ENCODE measurements at places on chromosomes 16 and 17. TPM values are rescaled to one million over a fixed set of nuclear protein-coding genes. Genes with fewer than 3 reads are reported as not detected.

DNA sequence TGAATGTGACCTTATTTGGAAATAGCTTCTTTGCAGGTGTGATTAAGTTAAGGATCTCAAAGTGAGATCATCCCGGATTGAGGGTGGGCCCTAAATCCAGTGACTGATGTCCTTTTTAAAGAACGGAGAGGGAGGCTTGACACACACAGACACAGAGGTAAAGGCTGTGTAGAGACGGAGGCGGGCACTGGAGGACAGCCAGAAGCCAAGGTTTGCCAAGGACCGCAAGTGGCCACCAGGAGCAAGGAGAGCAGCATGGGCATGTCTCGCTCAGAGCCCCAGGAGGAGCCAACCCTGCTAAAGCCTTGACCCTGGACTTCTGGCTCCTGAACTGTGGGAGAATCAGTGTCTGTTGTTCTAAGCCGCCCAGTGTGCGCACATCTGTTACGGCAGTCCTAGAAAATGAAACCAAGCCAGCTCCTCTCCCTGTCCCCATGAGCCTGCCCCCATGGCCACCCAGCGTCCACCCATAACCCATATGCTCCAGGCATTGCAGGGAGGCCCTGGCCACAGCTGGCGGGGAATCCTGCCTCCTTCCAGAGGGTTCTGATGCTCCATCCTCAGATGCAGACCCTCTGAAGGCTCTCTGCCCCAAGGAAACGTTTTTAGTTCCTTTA is 15.2 kb downstream of the CNGB1 start:
- DNase-seq: peak; percentile 70

KRTAP4-5 gene
- not detected for total RNA-seq

SYCE1L gene
- total RNA-seq: 3.6 TPM

PLA2G10 gene
- total RNA-seq: not detected

DNA sequence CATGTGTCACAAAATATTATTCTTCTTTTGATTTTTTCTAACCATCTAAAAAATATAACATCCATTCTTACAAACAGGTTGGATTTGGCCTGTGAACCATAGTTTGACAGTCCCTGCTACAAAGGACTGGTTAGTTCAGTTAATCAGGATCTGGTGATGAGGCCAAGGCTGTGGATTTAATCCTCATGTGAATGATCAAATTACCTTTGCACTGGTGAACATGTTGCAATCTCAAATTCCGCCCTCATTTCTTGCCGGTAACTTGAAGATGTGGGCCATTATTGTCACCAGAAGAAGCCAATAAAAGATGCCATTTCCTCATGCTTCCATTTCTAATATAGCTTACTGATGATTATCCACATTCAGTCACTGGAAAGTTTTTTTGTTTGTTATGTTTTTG is 35.3 kb upstream of the YPEL2 start:
- DNase-seq: no peak

ZG16 gene
- not detected for total RNA-seq

ST6GALNAC1 gene
- 1.3 TPM for total RNA-seq

DNA sequence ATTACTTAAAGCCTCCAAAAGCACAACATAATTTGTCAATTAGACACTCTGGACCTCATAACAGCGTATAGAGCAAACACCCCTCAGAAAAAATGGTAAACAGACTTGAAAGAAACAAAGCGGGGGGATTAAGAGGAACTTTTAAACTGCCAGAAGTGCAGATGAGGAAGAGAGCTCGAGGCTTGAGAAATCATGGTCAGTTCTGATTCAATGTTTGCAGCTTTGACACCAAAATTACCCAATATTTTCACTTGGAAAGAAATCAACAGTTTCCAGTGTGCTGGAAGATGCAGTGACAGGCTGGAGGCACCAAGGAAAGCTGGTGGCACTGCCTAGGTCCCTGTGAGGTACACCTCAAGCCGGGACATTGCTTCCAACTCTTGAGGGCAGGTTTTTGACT is 180.9 kb upstream of the TOX3 start:
- DNase-seq: no peak

DNA sequence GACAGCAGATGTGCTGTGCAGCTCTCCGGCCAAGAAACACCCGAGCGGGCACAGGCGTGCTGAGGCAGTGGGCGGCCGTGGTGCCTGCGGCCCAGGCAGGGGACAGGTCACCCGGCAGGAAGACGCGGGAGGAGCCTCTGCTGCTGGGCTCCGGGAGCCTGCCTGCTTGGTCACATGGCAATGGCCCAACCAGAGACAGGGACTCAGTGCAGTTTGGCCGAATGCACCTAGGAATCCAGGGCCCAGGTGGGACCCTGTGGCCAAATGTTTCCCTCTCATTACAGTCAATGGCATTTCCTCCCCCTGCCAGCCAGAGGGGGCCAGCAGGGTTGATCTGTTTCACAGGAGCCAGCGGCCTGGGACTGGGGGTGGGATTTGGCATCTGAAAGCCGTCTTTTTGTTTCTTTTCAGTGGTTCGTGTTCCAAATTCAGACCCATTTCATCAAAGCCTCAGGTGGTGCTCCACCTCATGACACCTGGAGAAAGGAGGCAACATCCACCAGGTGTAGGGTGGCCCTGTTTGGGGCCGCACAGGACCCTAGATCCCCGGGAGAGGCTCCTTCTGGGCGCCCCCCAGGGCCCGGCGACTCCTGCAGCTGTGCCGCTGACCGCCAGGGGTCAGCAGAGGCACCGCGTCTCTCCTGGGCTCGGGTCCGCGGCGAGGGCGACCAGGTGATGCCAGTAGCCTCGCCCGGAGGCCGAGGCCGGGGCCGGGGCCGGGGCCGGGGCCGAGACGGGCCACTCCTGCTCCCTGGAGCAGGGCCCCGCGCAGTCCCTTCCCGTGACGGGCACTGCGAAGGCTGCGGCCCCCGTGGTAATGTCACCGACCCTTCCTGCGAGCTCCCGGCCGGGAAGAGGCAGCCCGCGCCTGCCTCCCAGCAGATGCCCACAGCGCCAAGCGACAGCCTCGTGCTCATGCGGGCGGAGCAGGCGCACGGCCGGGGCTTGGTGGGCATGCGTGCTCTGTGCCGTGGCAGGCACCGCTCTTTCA is 118.5 kb downstream of the C16orf78 start:
- DNase-seq: peak; percentile 69

POLR2A gene
- 88.7 TPM for total RNA-seq

- DNase-seq: peak; percentile 80
Observed at GRCh38 chr16:85390511-85391174, 222.5 kb upstream of the GSE1 start.

GRCh38 chr16:750485-750884 is 9.7 kb upstream of the CIAO3 start:
- DNase-seq: no peak

- DNase-seq: no peak
Observed at GRCh38 chr17:74775409-74776043, 619 bp downstream of the NAT9 start.

YBX2 gene
- total RNA-seq: 3.0 TPM

DNA sequence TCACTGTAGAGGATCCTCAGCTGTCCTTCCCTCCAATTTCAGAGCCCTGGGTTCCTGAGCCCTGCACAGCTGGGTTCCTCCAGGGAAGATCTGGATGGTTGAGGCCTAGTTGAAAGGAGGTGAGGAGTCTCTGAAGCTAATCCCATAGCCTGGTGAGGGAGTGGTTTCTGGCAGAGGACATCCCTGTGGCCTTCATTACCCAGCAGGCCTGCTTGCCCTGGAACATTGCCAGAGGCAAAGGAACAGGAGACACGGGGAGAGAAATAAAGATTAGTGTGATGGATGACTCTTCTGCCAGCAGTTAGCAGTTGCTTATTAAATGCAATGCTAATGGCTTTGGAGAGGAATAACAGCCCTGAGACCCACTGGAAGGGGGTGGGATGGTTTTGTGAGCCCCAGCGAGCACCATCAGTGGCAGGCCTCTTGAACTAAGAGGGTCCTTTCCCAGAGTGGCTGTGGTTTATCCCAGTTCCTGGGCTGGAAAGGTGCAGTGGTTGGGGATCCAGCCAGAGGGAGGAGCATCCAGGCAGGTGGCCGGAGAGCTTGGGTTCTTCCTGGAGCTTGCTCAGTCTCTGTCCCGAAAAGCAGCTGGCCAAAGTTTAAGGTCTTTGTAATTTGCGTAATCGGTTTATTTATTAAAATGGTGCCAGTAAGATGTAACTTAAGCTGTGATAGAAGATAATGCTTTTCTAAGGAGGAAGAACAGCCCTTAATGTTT is 209.7 kb downstream of the CCDC182 start:
- DNase-seq: no peak

TMC8 gene
- 8.8 TPM for total RNA-seq

DNA sequence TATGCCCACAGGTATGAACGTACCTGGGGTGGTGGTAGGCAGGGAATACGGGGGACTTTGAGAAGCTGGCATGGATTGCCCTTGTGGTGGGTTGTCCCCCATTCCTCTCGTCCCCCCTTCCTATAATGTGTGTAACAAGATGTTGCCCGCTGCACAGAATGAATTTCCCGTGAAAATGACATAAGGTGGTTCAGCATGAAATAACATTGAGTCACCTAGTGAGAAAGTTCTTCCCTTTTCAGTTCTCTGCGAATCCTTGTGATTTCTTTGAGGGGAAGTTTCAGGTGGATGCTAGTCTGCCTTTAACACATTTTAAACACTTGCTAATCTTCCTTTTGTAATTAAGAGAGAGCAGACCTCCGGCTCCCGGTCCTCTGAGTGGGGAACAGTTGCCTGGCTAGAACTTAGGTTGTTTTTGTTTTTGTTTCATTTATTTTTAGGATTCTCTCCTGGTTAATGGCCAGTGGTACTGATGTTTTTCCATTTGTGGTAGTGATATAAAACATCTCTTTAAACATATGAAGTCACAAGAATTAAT is 58.9 kb downstream of the RAP1GAP2 start:
- DNase-seq: no peak

DNA sequence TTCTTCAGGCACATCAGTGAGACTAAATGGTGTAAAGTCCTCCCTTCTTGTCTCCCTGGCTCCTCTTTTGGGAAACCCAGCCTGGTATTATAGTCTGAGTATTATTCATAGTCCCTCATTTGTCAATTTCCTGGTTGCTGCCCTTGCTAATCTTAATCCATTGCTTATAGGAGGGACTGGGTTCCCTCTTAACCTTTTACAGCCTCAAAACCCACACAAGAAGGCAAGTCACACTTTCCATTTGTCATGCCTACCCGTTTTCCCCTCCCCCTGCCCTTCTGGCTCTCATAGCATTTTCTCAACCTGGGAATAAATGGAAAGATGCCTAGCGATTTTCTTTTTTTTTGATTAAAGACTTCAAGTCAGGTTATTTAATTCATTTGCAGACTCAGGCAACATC is 124.8 kb downstream of the MAP2K6 start:
- no peak for DNase-seq

TP53TG3 gene
- not detected for total RNA-seq

DNA sequence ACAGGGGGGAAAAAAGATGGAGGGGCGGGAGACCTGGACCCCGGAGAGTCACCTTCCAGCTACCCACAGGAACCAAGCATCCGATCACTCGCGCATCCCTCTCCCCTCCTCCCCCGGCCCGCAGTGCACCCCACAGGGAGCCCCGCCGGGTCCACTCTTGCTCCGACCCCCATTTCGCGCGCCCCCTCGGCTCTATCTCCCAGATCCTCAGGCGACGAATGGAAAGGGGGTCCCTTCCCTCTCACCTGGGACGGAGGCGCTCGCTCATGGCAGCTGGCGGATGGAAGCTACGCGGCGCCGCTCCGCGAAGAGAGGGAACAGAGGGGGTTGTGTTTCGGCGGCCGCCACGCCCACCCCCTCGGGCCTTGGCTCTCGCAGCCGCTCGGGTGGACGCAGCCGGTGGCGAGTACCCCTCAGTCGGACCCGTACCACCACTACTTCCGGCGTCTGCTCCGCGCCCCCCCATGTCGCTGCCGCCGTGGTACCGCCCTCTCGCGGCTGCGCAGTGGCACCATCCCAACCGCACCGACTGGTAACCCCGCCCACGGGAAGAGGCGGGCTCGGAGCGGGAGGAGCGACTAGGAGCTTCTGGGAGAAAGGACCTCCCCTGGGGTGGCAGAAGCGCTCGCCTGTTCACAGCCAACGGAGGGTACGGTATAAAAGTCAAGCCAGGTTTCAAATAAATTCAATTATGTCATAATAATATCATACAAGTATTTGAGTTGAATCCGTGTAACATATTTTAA is 29.7 kb downstream of the CPSF4L start:
- peak; percentile 94 for DNase-seq

NUP88 gene
- total RNA-seq: 102 TPM

DNA sequence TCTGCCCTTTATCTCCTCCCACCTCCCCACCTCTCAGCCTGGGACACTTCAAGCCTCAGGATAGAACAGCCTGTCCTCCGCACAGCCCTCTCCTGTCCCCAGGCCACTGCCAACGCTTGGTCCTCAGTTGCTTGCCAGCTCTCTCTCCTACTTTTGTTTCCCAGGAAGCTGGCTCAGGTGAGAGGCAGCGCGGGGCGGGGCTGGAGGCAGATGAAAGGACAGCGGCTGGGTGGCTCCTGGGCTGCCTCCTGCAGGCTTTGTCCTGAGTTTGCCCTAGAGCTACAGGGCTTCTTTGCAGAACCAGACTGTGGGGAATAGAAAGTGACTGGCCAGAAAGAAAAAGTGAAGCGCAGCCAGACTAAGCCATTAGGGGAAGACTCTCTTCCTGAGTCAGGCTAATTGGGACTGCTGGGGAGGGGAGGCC is 48.2 kb upstream of the CDC42EP4 start:
- peak; percentile 82 for DNase-seq

DNA sequence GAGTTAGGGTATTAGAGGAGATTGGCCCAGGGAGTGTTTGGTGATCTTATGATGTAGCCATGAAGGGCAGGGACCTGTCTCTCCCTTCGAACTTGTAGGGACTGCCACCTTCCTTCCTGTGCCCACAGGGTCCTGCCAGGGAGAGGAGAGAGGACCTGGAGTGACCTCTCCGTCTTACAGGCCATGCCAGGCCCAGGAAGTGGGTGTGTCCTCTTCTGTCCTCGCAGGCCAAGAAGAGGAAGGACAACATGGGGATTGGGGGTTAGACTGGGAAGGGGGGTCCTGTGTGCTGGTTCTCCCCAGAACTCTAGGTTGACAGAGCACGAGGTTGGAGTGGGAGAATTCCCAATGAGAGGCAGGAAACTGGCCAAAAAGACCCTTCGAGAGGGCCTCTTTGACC is 43.4 kb upstream of the TAC4 start:
- no peak for DNase-seq

DNA sequence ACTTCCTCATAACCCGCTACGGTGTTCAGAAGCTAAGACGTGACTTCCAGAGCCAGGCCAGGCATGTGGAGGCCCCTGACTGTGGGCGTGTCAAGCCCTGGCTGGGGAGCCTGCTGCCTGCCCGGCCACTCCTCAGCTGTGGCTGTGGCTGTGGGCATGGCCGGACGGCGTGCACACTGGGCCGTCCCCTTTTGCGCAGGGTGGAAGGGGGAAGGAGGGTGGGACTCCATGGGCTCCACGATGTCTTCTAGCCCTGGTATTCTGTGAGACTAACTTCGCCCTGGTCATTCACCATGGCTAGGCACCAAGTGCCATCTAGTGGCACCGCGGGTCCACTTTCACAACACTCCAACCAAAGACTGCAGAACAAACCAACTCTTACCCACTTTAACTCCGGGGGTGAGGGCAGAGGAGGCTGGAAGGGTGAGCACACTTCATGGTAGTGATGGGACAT is 67.9 kb downstream of the N4BP1 start:
- peak; percentile 64 for DNase-seq

DNA sequence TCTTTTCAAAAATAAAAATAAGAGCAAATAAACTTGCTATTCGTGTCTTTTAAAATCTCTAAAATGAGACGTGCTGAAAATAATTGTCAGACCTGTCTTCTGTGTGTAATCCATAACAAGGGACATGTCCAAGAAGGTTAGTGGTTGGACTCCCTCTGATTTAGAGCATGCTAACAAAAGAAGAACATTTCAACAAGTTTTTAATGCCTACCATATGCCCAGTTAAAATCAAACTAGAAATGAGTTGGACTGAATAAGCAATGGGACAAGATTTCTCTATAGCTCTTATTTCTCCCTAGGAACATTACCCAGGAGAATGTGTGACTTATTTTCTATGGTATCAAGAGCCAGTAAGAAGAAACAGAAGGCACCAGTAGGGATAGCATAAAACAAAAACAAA is 689.7 kb upstream of the SOX9 start:
- DNase-seq: no peak

EPX gene
- total RNA-seq: not detected
